ENCODE measurements at places on chromosomes 6 and 20.

DNA sequence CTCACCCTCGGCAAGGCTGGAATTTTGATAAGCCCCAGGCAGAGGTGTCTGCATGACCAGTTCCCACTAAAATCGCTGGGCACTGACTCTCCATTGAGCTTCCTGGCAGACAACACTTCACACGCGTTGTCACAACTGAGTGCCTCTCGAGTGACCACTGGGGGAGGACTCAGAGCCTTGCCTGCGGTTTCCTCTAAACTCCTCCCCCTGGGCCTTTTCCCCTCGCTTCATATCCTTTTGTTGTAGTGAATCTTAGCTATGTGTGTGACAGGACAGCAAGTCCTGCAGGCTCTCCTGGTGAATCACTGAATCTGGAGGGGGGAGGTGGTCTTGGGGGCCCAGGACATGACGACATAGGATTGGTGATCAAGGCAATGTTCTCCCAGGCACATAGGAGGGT is 670.8 kb downstream of the PRKN start:
- no peaks in the 10 kb centered on the region for H3K4me1 ChIP-seq
- H3K27ac ChIP-seq, result no peak overlapping the region
- no peaks in the 10 kb centered on the region for H3K36me3 ChIP-seq
- no peak for DNase-seq
- H3K27me3 ChIP-seq, result no peaks in the 10 kb centered on the region

GRCh38 chr6:135703007-135703406 is 148.5 kb upstream of the PDE7B start:
- DNase-seq, result no peak
- no peaks in the 10 kb centered on the region for H3K36me3 ChIP-seq
- H3K4me3 ChIP-seq, result peak overlapping the region; percentile 21
- H3K4me1 ChIP-seq, result peaks cover 20% of the 10 kb centered on the region

DNA sequence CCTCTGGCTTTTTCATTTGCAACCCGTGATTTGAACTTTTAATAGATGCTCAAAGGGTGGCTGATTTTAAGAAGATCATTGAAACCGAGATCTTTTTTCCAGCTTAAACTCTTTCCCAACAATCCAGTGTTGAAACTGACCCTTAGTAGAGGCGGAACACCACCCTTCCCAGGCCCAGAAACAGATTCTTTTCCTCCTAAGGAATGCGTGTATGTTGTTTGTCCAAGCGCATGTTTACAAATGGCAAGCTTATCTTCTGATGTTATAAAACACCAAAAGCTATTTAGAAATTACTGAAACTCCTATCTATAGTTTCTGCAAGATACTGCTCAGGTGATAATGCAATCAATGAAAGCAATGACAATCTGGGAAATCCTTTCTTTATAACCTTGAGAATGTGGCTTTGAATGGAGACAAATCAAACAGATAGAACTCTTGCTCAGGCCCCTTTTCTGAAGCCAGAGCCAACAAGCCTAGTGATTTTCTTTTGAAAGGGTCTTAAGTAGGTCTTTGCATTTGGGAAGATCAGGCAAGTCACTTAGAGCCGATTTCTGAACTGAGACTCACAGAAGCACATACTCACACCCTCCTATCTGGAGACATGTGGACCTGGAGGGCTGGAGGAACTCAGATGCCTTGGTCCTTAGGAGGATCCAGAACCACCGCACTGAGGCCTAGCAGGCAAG is 9.1 kb downstream of the BANF2 start:
- DNase-seq, result no peak
- H3K27me3 ChIP-seq, result no peaks in the 10 kb centered on the region
- no peak overlapping the region for H3K4me3 ChIP-seq
- no peak overlapping the region for H3K27ac ChIP-seq
- no peaks in the 10 kb centered on the region for H3K36me3 ChIP-seq

GRCh38 chr20:41273445-41273844 is 44.1 kb downstream of the ZHX3 start:
- H3K4me3 ChIP-seq, result no peak overlapping the region
- DNase-seq, result no peak
- no peaks in the 10 kb centered on the region for H3K4me1 ChIP-seq
- no peaks in the 10 kb centered on the region for H3K36me3 ChIP-seq
- no peak overlapping the region for H3K27ac ChIP-seq
- peaks cover 2% of the 10 kb centered on the region for H3K27me3 ChIP-seq

GRCh38 chr20:47146686-47147085 is 209.8 kb downstream of the ZMYND8 start:
- peaks cover 15% of the 10 kb centered on the region for H3K27me3 ChIP-seq
- peaks cover 7% of the 10 kb centered on the region for H3K4me1 ChIP-seq
- no peak overlapping the region for H3K4me3 ChIP-seq
- no peak for DNase-seq

DNA sequence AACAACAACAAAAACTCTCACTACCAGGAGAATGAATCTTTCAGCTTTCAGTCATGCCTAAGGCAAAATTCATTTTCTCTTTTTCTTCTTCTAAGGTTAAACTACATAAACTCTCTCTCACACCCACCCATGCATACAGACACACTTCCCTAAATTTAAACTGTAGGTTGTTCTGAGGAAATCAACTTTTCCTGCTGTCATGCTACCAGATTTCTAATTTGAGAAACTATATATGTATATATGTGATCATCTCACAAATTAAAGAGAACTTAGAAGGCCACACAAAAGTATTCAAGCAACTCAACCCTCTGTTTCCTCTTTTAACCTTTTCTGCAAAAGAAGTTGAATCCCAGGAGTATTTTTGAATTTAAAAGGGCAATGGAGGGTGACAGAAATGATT is 532.5 kb downstream of the KIF16B start:
- H3K4me1 ChIP-seq, result no peaks in the 10 kb centered on the region
- peaks cover 2% of the 10 kb centered on the region for H3K27me3 ChIP-seq
- no peak overlapping the region for H3K27ac ChIP-seq
- no peak overlapping the region for H3K4me3 ChIP-seq

DNA sequence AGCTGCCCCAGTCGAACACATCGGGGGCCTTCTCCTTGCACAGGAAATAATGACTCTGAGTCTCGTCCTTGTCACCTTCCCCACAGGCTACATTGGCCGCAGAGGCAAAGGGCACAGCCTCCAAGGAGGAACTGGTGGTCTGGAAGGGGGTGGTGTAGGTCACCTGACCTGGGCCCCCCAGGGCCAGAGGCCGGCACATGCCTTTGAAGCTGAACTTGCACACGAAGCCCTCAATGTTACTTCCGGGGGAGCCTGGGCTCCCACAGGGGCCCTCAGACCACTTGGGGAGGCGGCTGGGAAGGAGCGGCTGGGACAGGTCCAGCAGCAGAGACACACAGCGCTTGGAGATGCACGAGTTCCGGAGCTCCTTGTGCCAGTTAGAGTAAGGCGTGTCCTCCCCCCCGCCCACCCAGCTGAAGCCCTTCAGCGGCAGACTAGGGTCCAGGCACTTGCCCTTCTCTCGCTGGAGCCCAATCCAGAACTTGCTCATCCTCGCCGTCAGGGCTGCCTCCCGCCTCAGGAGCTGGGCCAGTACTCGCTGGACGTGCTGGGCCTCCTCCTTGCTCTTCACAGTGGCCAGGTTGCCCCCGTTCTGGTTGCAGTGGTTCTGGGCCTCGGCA is 578 bp downstream of the CD93 start:
- H3K4me3 ChIP-seq, result peak overlapping the region; percentile 85
- peak overlapping the region; percentile 97 for H3K27ac ChIP-seq
- DNase-seq, result no peak
- H3K27me3 ChIP-seq, result peaks cover 2% of the 10 kb centered on the region

- no peak overlapping the region for H3K27ac ChIP-seq
- peaks cover 13% of the 10 kb centered on the region for H3K27me3 ChIP-seq
- no peaks in the 10 kb centered on the region for H3K36me3 ChIP-seq
- H3K4me1 ChIP-seq, result no peaks in the 10 kb centered on the region
- DNase-seq, result no peak
- H3K4me3 ChIP-seq, result no peak overlapping the region
Measured at GRCh38 chr6:99233219-99233618, 116.3 kb downstream of the FAXC start.

GRCh38 chr6:123636782-123637181 is at the start of gene TRDN:
Gene TRDN (minus strand): TSS chr6:123636950. CDS start chr6:123636775, 175 bp downstream.
- DNase-seq, result no peak
- H3K36me3 ChIP-seq, result peaks cover 1% of the 10 kb centered on the region
- H3K27me3 ChIP-seq, result no peaks in the 10 kb centered on the region
- no peak within 1 kb of the TSS for H3K4me3 ChIP-seq
- no peak within 1 kb of the TSS for H3K27ac ChIP-seq
- no peaks in the 10 kb centered on the region for H3K4me1 ChIP-seq

DNA sequence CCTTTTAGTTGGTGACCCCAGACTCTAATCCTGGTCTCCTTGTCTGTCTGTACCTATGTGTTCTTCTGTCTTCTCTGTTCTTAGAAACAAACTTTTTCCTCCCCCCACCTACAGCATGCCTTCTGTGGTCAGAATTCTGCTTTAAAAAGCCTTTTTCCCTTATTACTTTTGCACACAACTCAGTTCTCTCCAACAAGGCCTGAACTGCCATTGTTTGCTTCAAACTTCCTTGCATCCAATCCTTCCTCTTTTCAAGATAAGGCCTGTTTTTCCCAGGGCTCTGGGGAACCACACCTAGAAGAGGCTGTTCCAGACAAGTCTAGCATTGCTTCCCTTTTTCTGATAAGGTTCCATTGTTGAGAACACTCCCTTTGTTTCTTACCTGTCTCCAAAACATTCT is 22.2 kb upstream of the NCOA3 start:
- no peak for DNase-seq
- H3K27ac ChIP-seq, result no peak overlapping the region
- H3K4me3 ChIP-seq, result no peak overlapping the region

DNA sequence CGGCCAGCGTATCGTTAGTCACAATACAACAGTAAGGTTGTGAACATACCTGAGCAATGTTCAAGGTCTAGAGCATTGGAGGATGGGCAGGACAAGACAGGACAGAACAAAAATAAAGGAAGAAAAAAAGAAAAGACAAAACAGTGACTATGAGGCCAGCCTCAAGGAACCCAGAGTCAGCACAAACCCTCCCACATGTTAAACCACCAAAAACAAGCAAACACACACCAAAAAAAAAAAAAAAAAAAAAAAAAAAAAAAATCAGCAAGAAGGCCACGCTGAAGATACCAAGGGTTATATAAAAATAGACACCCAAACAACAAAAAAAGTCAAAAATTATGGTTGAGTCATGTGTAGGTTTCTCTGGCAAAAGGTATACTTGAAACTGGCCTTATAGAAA is 12.8 kb downstream of the MED23 start:
- H3K4me1 ChIP-seq, result no peaks in the 10 kb centered on the region
- DNase-seq, result no peak
- H3K4me3 ChIP-seq, result no peak overlapping the region
- peaks cover 18% of the 10 kb centered on the region for H3K36me3 ChIP-seq

DNA sequence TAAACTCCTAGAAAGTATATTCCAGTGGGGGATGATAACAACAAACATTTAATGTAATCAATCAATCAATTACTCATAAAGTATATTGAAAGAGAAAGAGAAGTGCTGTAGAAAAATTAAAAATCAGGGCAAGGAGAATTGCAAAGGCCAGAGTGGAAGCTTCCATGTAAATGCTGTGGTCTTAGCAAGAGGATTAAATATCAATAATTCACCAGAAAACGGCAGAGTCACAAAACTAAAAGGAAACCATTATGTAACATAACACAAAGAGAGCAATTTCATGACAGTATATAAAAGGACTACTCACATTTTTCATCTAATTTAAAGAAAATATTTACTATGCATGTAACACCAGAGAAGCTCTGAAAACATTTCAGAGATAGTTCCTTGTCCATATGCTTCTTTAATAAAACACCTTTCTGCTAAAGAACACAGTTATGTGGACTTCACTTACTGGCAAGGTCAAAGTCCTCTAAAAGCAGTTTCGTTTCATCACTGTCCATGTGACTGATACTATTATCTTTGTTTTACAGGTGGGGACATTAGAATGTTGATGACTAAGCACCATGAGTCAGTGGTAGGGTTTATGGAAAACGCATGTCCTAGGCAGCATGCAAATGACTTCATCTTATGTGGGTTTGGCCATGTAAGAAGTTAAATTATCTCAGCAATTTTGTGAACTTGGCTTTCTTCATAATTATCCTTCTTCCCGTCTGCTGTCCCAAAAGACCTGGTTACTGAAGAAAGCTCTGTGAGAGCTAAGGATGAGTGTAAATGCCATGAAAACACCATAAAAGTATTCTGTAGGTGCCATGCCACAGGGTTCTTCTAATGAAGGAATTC is 185.8 kb upstream of the TENT5A start:
- no peaks in the 10 kb centered on the region for H3K27me3 ChIP-seq
- no peaks in the 10 kb centered on the region for H3K4me1 ChIP-seq

DNA sequence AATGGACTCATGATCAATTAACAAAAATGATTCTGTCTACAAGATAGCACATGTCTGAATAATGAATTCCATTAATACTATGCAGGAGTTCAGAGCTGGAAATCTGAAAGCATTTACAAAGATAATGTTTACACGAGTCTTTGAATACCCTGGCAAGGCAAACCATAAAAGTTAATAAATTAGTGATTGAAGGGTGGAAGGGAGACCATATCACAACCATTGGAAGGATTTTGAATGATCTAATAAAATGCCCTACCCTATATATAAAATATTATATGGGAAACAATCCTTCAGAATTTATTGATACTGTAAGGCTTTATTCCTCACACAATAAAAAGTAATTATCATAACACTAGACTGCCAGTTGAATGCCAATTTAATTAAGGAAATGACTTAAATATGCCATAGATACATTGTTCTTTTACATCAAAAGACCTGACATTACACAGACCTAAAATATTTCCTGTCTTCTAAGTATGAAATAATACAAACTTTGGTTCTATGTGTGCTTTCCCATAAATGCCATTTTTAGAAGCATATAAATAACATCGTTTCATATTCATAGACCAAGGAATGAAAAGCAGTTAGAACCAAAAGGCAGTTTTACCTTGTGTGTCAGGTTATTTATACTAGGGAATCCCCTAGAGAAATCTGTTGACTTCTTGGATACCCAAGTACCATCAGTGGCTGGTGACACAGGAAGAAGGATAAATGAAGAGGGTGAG is 249.2 kb upstream of the MARCKS start:
- H3K27ac ChIP-seq, result no peak overlapping the region
- H3K4me1 ChIP-seq, result no peaks in the 10 kb centered on the region
- no peak for DNase-seq
- no peak overlapping the region for H3K4me3 ChIP-seq
- no peaks in the 10 kb centered on the region for H3K36me3 ChIP-seq

DNA sequence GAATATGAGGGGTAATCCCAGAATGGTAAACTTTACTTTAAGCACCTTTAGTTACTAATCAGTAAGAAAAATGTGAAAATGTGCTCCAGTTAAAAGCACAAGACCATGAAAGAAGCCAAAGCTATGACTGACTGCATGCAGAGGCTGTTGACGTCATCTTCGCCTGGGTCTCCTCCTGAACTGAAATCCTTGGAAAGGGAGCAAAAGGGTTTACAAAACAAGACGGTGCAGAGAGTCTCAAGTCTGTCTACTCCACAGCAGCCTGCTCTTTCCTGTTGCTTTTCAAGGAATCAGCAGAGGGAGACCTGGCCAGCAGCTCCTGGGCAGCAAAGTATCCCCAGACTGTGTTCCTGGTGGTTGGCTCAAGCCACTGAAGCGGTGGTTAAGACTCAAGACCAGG is 10.2 kb downstream of the FKBP1A start:
- H3K4me1 ChIP-seq, result peaks cover 55% of the 10 kb centered on the region
- no peak overlapping the region for H3K4me3 ChIP-seq
- DNase-seq, result no peak
- H3K36me3 ChIP-seq, result peaks cover 5% of the 10 kb centered on the region

- H3K36me3 ChIP-seq, result no peaks in the 10 kb centered on the region
- H3K27ac ChIP-seq, result no peak overlapping the region
Measured at GRCh38 chr20:63687419-63688178, 8.9 kb upstream of the TNFRSF6B start.

Measured in natural killer cell treated with Interleukin-12 subunit alpha and Interleukin-12 subunit beta and Interleukin-15 and Interleukin-18, amount 100 ng/mL, for 72 hours (primary cell).